GF-D8 (cell line): ENCODE measurements at places on chromosomes 2 and 18.

DNA sequence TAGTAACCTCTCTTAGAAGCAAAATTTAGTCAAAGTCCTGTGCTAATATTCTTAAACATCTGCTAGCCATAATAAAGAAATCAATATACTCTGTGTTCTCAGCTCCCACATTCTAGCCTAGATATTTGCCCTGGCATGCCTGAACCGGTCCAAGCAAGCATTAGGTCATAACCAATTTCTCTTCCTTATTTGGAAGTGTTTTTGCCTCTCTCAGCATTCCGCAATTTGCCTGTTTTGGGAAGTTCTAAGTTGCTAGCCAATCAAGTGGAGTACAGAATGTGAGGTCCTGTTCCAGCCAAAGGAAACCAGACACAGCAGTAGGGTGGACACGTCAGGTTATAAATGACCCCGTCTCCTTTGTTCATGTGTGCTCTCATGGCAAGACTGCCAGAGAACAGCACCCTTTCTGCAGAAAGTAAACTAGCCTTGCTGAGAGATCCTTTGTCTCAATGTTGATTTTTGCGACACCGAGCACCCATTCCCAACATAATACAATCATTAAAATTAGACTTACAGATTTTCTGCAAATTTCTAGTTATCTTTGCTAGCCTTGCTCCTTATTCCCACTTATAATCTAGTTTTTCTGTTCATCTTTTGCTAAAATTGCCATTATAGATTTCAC lies 13.0 kb upstream of the SULT1C4 start:
- no peak for DNase-seq

DNA sequence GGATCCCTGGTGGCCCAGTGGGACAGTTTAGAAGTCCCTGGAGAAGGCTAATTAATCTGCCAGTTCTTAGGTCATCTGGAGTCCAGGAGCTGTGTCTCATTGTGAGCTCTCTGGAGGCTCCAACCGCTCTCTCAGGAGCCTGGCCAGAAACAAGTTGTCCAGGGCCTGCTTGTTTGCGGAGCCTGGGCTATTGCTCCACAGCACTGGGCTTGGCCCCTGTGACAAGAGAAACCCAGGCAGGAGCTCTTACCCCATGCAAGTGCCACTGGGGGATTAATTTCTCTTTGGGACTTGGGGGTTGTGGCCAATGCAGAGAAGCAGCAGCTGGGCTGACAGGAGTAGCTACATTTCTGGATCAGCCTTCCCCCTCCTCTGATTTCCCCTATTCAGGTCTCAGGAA lies 24.5 kb upstream of the TNP1 start:
- DNase-seq = no peak

DNA sequence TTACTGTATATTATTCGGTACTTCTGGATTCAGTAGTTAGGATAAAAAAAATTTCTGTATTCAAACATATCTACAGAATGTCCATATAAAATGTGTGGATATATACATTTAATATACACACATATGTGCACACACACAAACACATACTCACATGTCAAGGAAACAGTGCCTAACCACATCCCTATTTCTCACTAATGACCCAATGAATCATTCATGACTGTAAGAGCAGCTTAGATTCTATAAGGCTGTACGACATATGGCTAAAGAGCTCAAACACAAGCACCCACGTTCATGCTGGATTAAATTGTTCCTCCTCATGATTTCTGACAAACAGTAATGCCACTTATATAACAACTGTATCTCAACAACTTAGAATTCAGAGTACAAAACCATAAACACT lies 457.3 kb downstream of the ADCYAP1 start:
- no peak for DNase-seq

- no peak for DNase-seq
Observed at GRCh38 chr2:44267796-44268648, 7.3 kb upstream of the SLC3A1 start.

DNA sequence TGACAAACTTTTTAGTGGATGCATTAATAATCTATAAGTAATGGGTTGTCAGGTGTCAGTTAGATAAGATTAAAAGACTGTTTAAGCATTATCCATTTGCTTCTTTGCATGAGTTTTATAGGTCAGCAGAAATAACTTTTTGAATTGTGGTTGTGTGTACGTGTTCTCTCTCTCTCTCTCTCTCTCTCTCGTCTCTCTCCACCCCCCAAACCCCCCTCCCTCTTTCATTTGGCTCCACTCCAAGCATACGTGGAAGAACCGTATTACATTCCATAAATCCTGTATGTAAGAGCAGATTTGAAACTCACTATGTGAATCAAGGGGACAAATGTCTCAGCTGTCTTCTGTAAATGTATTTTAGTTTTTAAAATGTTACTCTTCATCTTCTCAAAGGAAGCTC lies 120.2 kb downstream of the MEIS1 start:
- DNase-seq = no peak

GRCh38 chr2:25229279-25230197 lies 61.2 kb upstream of the POMC start:
- DNase-seq = no peak

DNA sequence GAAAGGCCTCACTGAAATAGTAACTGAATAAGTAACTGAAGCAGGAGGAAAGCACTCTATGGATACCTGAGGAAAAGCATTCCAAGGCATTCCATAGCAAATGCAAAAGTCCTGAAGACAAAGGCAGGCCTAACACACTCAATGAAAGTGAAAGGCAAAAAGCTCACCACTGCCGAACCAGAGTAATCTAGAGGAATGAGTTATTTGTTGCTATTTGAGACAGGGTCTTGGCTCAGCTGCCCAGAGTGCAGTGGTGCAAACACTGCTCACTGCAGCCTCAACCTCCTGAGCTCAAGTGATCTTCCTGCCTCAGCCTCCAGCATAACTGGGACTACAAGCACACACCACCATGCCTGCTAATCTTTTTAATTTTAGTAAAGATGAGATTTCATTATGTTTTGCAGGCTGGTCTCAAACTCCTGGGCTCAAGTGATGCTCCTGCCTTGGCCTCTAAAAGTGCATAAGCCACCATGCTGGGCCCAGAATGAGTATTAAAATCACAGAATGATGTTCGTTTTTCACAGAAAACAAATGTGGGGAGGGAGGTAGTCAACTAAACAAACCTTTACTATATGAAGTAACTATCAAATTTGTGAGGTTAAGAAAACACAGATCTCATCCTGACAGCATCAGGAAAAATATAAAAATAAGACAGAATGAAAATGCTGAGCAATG lies 17.9 kb downstream of the PIAS2 start:
- no peak for DNase-seq

DNA sequence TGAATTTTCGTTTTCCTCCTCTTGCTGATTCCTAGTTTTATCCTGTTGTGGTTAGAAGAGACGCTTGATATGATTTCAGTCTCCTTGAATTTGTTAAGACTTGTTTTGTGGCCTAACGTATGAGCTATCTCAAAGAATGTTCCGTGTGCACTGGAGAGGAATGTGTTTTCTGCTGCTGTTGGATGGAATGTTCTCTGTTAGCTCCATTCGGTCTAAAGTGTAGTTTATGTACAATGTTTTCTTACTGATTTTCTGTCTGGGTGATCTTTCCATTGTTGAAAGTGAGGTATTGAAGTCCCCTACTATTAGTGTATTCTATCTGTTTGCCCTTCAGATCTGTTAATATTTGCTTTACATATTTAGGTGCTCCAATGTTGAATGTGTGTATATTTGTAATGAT lies 25.9 kb downstream of the COLEC11 start:
- DNase-seq = no peak

- no peak for DNase-seq
Observed at GRCh38 chr2:9335322-9335832, 88.0 kb downstream of the ITGB1BP1 start.

DNA sequence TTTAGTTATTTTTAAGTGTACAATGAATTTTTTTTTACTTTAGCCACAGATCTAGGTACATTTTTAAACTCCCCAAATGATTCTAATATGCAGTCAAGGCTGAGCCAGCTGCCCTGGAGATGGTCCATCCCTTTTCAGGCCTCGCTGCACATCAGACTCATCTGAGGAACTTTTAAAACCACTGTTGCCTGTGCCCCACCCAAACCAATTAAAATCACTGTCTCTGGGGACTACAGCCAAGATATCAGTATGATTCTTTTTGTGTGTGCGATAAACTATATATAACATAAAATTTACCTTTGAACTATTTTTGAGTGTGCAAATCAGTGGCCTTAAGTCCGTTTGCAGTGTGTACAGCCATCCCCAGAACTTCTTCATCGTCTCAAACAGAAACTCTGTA lies 9.1 kb upstream of the MALT1 start:
- no peak for DNase-seq

GRCh38 chr2:98039085-98039756 lies 43.5 kb upstream of the TMEM131 start:
- DNase-seq = no peak

DNA sequence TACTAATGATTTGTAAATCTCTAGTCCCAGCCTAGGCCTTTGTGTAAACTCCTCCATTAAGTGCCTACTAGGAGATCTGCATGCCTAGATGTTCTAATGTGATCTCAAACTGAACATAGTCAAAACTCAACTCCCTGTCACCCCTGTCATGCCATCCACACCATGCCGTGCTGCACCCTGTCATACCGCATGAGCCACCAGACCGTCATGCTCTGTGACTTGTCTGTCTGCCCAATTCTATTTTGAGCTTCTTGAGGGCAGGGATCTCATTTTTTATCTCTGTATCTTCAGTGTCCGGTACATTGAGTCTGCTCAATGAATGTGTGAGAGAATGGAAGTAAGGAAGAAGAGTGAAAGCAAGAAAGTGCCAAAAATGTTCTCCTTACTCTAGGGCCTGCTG lies 35.5 kb downstream of the GREB1L start:
- DNase-seq = no peak

DNA sequence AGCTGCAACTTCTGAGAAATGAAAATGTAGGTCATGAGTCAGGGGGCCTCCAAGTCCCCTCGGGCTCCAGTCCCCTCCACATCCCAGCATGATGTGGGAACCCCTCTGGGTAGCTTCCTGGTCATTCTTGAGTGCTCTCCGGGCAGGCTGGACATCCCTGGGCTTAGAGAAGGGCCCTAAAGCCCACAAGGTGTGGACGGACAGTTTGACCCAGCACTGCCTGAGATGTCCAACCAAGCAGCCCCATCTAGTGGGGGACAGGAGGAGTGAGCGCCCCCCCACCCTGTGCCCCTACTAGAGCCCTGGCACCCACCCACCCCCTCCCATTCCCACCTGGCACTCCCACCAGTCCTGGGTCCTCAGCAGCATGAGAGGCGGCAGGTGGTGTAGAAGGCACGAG lies 46.0 kb downstream of the CYP27C1 start:
- no peak for DNase-seq

DNA sequence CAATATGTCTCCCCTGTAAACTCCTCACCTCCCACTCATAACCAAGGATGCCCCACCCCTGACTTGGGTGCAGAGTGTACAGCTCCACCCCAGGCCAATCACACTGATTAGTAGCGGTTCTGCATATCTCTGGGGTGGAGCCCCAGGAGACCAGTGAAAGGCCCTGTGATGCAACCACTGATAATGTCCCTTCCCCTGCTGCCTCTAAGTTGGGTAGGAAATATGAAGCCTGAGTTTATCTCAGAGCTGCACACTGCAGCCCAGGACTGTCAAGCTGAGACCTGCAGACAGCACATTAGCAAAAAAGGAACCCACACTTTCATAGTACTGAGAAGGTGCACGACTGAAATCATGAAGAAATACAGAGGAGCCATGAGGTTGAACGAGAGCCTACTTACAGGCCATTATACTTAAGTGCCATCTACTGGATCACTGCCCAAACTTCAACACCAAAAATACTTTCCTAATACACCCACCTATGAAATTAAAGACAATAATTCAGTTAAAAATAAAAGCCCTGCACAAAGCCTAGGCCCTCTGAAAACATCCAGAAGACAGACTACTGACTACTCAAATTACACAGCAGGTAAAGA lies 455.4 kb upstream of the LRRTM4 start:
- no peak for DNase-seq

DNA sequence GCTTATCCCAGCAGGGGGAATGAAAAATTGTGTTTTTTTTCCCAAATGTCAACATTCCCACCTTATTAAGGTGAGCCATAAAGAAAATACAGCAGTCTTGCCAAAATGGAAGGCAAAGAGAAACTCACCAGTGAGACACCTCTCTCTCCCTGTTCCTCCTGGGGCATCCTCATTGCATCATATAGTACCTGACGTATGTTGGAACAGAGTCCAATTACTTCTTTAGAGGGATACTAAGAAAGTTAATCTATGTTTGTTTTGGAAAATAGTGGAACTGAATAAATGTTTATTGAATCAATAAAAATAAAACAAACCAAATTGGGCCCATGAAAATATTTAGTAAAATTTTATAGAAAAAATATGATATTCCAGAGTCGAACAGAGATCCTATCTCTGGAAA lies 700.4 kb downstream of the LRRTM4 start:
- DNase-seq = no peak

- no peak for DNase-seq
Observed at GRCh38 chr18:46474487-46475389, 182.3 kb downstream of the LOXHD1 start.

- no peak for DNase-seq
Observed at GRCh38 chr2:52857722-52858121, 909.9 kb upstream of the CHAC2 start.

- DNase-seq = no peak
Observed at GRCh38 chr18:22213333-22213973, 44.1 kb downstream of the GATA6 start.

- no peak for DNase-seq
Observed at GRCh38 chr18:37567061-37567993, 1.7 kb upstream of the CELF4 start.

DNA sequence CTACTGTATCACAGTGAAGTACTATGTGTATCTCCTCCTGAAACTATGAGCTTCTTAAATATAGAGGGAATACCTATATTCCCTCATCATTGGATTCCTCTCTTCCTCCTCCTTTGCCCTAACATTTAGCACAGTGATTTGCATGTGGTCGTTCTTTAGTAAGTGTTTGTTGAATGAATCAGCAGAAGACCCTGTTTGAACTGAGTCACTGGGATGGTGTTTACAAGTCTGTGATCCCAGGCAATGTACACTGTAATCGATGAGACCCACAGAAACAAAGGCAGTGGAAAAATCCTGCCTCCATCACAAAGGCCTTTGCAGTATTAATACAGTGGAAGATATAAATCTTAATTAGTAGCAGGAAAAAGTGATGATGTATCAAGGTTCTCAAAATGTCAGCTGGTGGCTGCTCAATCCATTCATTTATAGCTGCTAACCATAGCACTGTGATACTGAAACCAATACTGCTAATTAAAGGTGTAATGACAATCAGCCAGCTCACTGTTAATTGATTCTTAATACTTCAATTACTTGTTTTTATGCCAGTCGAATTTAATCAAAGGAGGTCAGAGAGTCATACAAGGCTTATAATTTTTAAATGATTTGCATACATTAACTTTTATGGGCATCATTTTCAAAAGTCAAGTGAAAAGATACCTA lies 20.8 kb upstream of the MYO3B start:
- DNase-seq = no peak

- DNase-seq = peak; percentile 58
Observed at GRCh38 chr18:77131100-77131651, 1.4 kb downstream of the MBP start.

- no peak for DNase-seq
Observed at GRCh38 chr2:26628561-26629345, 12.4 kb downstream of the CIB4 start.

- no peak for DNase-seq
Observed at GRCh38 chr2:54599914-54600313, 123.5 kb upstream of the EML6 start.
